Pons (tissue), 1 donor: ENCODE measurements at places on chromosomes 2 and 18.
A peak's percentile ranks its signal among the peaks of the same experiment; 100 is the strongest.

GRCh38 chr2:237904831-237905599 lies 45.6 kb downstream of the RAMP1 start:
- DNase-seq: peak; percentile 77

DNA sequence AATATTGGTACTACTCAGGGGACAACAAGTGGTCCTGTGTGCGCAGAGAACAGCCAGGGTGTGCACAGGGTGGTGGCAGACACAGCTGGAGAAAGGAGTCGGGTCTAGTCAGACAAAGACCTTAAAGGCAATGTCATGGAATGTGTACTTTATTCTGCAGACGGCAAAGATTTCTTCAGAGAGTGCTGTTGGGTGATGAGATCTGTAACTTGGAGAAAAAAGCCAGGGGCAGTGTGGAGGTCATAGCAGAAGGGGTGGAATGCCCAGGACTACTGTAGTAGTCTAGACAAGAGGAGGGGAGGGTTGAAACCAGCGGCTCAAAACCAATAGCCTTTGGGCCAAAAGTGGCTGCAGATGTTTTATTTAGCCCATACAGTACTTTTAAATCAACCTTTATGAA lies 121.3 kb upstream of the ZFP36L2 start:
- no peak for DNase-seq

GRCh38 chr2:240461471-240462072 lies 26.1 kb downstream of the GPC1 start:
- DNase-seq: no peak

- peak; percentile 11 for DNase-seq
These were observed 673 bp upstream of the SMCHD1 start for GRCh38 chr18:2654928-2655177.

GRCh38 chr2:156132941-156133340 lies 199.6 kb downstream of the NR4A2 start:
- no peak for DNase-seq
